ENCODE measurements at places on chromosomes 7 and 10.
A peak's percentile ranks its signal among the peaks of the same experiment; 100 is the strongest.

- DNase-seq, result no peak
Observed at GRCh38 chr7:75660566-75661215, 78.0 kb downstream of the HIP1 start.

- DNase-seq, result no peak
Observed at GRCh38 chr10:13972609-13973008, 358.1 kb downstream of the FRMD4A start.

- DNase-seq, result no peak
Observed at GRCh38 chr10:120085096-120085796, 192.7 kb downstream of the SEC23IP start.

DNA sequence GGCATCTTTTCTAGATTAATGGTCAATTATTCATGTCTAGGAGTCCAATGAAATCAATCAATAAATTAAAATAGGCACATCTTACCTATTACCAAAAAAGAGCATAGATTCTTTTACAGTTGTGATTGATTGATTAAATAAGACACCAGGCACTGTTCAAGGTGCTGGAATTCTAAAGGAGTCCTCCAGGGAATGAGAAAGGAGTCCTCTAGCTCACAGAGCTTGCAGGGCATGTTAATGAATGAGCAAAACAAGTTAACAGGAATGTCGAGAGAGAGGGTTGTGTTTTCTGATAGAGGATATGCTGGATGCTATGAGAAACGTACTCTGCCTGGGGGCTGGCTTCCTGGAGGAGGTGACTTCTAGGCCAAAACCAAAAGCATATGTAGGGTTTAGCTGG lies 191.4 kb downstream of the BMPER start:
- no peak for DNase-seq

DNA sequence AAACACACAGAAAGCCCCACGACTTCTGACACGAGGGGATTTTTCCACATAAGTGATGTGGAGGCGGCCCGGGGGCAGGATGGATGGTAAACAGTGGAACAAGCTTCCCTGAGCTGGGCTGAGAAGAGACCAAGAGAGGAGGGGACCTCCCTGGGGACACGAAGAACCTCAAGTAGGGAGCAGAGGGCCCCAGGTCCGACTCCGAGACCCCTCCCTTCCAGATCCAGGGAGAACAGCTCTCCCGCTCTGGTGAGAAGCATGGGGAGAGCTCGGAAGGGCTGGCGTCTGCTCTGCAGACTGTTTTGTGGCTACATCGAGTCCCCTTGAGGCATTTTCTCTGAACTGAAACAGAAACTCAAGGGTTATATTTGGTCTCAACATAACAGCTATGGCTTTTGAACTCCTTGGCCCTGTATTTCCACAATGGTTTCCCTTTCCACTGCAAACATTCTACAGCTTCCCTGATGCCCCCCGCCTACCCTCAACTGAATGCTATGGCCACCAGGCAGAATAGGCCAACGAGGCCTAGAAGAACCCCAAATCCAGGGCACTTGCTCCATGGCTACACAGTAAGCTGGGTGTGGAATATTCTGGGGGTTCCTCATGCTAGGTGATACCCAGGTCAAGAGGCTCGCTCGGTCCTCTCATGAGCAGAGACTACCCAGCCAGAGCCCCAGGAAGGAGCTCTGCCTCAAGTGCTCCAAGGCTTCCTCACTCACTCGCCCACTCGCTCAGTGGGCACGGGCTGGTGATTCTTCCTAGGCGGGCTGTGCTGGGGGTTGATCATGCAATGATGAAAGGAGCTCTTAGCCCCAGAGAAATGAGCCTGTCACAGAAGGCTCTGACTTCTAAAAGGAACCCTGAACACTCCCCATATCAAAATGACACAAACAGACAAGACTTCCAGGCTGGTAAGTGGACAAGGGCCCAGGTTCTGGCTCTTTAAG lies 47.5 kb downstream of the FAM53B start:
- no peak for DNase-seq

DNA sequence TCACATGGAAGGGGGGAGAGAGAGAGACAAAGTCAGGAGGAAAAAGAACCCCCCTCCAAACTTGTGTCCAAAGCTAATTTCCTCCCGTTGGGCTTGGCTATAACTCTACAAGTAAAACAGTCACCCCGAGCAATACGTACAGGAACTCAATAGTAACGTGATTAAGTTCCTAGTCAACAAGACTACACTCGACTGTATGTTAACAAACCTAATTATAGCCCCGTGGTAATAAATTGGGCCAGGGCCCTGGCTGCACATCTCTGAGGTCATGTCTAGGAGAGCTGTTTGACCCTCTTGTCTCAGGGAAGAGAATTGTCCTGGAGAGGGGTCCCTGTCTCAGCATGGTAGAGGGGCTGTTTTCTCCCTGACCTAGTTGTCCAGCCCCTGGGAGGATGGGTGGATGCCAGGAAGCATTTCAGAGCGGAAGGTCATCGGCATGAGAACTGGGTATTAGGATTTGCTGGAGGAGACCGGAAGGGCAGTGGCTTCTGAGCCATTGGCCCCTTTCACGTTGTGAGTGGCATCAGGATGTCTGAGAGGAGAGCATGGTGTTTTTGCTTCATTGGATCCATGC lies 60.2 kb upstream of the COMTD1 start:
- no peak for DNase-seq

GRCh38 chr7:100428199-100428966 lies at the start of gene ZCWPW1:
Gene ZCWPW1, minus strand, starts transcription at chr7:100428703. Its CDS starts 8,054 bp downstream, at chr7:100420649.
- peak; percentile 97 for DNase-seq
